ENCODE measurements at places on chromosomes 12 and 14.

GRCh38 chr14:71783786-71784185, 148.4 kb upstream of the RGS6 start:
- no peak for DNase-seq

DNA sequence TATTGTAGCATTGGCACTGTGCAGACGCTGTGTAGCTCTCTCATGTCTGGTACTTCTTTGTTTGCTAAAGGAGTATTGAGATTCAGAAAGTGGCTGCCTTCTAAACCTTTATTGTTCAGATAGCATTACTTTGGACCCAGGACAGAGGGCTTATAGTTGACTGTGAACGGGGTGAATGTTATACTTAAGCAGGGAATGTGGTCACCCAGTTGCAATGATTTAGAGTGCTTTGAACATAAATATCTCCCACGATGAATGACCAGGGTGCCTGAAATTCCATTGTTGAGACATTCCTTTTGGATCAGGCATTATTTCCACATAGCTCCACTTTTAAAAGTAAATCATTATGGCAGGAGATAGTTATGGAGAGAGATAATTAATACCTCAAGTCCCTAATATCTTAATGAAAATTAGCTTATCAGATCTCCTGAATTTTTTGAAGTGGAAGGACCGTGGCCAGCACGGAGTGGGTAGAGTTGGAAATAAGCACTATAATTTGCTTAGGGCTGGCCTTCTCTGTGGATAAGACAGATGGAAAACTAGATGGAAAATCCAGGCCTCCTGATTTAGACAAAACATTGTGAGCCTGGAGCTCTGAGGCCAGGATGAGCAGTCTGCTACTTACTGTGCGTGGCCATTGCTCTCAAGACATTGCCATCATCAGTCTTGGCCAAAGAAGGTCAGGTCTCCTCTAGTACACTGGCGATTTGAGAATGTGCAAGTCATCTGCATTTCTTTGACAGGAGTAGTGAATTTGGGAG, 114.5 kb downstream of the ETV6 start:
- no peak for DNase-seq

- no peak for DNase-seq
These were observed 284.0 kb downstream of the PRKD1 start for GRCh38 chr14:29643433-29644211.

DNA sequence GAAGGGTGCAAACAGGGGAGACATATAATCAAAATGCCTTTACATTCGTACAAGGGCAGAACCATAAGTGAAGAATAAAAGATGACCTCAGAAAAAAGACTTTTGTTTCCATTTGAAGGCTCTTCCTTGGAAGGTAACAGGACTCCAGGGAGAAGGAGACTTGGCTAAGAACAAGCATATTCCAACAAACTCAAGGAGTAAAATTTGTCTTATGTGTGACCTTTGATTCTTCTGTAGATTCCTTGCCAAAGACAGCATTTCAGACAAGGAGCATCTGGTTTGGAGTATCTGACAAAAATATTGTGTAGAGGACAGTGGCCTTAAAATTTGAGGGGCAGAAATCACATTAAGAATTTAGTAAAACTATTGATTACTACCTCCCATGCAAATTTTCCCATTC, 991.9 kb downstream of the FLRT2 start:
- DNase-seq, result no peak

- no peak for DNase-seq
These were observed 376 bp downstream of the INSM2 start for GRCh38 chr14:35534208-35534872.

- peak; percentile 38 for DNase-seq
These were observed 2.3 kb downstream of the DGLUCY start for GRCh38 chr14:91115986-91116770.

GRCh38 chr12:112153893-112154219, 28.5 kb downstream of the TRAFD1 start:
- DNase-seq, result no peak

DNA sequence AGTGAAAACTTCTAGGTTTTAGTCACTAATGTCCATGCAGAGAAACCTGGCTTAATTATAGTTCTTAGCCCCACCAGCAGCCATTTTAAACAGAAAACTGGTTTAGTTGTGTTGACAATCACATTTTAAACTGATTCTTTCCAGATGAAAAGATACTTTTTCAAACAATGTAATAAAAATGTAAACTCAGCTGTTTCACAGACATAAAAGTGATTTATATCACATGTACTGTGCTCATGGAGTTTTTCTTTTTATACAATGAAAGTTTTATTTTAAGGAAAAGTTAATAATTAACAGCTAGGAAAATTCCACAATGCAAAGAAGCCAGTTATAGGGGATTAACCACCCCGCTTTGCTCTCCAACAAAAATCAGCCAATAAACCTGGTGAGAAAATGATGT, 129.7 kb downstream of the PAX9 start:
- DNase-seq, result no peak

GRCh38 chr14:102027951-102028350, 58.9 kb downstream of the HSP90AA1 start:
- no peak for DNase-seq

DNA sequence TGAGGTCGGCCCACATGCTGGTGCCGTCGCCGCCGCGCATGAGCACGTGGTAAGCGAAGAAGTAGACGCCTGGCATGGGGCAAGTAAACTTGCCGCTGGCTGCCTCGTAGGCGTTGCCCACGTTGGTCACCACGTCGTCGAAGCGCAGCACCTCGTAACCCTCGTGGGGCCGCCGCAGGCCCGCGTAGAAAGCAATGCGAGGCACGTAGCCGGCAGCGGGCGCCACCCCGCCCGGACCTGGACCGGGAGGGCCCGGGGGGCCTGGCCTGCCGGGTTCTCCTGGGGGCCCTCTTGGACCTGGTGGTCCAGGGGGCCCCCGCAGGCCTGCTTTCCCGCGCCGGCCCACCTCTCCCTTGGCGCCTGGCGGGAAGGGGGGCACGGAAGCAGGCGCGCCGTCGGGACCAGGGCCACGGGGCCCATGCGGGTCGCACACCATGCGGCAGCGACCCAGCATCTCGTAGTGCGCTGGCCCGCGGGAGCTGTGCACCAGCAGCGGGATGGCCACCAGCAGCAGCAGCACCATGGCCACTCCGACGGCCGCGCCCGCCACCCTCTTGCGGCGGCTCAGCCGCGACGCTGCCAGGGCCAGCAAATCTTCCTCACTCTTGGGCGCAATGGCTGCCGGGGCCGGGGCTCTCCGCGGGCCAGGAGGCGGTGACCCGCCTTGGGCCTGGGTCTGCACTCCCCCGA, 888 bp downstream of the C1QL4 start:
- DNase-seq, result no peak

GRCh38 chr12:77087427-77087826, 22.1 kb upstream of the E2F7 start:
- no peak for DNase-seq

DNA sequence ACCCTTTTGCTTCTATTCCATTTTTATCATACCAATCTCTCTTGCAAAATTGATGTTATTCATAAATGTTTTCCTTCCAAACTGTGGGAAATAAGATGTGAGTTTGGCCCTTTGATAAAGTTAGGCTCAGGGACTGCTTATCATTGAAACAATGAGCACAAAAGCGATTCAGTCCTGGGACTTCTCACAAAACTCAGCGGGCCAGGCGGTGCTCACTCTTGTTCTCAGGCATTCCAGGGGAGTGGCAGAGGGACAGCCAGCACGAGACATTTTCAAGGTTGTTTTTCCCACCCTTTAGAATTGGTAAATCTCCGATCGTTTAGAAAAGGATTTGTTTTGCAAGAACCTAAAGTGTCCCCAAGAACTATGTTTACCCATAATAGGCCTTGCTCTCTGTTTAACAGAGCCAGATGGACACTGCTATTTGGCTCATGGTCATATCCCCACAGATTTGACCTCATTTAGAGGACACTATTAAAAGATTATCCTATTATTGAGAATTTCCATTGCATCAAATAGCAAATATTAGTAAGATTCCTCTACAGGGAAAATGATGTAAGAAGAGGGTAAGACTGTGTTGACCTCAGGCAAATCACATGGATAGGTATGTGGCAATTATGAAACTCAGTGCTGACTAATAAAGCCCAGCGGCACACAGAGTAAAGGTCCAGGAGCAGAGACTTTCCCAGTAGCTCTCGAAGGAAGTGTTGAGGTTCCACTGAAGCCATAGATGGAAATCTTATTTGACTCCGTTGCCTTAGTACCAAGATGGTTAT, 102.7 kb upstream of the USP44 start:
- DNase-seq, result no peak

DNA sequence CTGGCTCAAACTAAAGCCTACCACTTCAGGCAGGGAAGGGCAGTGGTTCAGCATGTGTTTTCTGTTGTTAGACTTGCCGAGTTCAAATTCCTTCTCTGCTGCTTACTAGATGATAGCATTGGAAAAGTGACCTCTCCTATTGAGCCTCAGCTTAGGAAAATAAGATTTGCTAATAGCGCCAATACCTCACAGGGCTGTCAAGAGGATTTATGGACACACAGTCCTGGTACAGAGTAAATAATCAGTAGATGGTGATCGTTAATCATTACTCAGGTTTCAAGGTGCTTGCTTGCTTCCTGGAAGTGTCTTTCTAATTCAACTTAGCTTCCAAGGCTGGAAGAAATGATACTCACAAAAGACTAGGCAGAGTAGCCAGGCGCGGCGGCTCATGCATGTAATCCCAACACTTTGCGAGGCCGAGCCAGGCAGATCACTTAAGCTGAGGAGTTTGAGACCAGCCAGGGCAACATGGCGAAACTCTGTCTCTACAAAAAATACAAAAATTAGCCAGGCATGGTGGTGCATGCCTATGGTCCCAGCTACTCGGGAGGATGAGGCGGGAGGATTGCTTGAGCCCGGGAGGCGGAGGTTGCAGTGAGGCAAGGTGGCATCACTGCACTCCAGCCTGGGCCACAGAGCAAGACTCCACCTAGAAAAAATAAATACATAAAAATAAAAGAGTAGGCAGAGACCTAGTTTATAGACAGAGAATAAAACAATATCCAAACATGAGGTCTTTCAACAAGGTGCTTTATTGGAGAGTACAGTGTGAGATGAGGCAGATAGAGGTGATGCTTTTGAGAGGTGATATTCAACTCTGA, 6.0 kb downstream of the PLA2G1B start:
- DNase-seq, result no peak

GRCh38 chr12:124509300-124509675, 58.1 kb downstream of the NCOR2 start:
- DNase-seq, result no peak

- no peak for DNase-seq
These were observed 19.1 kb downstream of the BCL7A start for GRCh38 chr12:122040579-122041386.

DNA sequence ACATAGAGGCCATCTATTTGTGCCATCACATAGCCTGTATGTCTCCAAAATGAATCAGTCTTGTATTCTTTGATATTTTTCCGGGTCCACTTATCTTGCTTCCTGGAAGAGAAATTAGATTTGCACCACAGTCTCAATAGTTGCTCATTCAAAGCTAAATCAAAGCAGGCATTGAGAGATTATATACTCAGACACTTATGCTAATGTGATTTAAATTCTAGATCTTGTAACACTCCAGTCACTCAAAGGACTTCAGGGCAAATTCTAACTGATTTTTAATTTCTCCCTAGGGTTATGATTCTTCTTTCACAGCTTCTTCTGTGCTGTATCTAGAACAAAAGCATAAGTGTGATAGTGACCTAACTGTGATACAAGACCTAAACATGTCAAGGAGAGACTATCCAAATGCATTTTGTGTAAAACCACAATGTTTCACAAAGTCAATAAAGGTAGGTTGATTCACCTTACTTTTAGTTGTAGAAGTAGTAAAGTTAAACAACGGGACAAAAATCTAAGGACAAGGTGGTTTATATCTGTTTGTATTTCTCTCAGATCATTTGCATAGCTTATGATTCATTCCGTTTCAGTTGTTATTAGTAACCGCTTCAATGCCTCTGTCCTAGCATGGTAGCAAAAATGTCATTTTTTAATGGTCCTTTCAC, 26.8 kb downstream of the PLBD1 start:
- DNase-seq, result no peak

DNA sequence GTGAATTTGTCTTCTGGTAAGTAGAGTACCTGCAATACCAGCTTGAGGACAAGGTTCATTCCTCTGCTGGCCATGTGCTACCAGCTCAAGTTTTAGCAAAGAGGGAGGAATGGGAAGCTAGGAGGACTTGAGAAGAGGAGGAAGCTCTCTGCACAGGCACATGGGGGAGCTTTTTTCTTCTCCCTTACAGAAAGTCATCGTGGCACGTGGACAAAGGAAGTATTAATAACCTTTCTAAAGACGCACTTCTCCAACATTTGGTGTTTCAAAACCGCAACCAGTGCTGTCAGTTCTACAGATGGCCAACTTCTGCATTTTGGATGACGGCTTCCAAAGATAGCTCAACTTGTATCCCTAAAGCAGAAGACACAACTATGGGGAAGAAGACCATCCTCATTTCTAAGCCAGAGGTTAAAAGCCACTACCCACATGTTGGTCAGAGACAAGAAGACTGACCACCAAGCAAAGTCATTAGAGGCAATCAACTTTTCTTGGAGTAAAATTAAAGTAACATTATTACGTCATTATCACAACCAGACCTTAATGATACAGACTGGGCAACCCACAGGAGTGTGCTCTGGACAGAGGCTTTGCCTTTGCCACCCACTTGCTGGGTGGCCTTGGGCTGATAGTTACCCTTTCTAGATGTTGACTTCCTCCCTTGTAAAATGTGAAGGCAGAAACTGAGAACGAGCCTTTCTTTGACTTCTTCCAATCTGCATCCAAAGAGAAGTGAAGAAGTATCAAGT, 12.3 kb upstream of the TMED10 start:
- no peak for DNase-seq

DNA sequence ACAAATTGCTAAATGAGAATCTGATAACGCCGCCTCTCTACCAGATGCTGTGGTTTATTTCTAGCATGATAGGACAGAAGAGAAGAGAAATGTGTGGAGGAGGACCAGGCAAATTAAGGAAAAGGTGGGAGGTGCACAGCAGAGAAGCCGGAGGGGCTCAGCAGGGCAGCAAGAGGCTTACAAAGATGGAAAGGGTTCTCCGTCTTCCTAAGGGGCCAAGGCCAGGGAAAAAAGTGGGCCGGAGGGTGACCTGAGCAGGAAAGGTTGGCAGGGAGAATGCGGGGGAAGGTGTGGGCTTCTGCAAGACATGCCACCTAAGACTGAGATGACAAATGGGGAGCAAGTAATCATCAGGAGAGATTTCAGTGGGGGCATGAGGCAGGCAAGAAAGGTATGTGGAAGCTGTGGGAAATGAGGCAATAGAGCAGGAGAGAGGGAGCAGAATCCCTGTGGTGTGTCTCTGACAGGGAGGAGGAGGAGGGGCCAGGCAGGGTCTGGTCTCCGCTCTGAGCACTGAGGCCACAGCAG, 18.7 kb downstream of the MANSC1 start:
- no peak for DNase-seq

Data from stimulated activated CD4-positive, alpha-beta T cell treated with anti-CD3 and anti-CD28 coated beads, Interleukin-1b, Interleukin-23, amount 100 ng/mL, for 48 hours (primary cell).